ENCODE measurements at places on chromosomes 1 and 21.

DNA sequence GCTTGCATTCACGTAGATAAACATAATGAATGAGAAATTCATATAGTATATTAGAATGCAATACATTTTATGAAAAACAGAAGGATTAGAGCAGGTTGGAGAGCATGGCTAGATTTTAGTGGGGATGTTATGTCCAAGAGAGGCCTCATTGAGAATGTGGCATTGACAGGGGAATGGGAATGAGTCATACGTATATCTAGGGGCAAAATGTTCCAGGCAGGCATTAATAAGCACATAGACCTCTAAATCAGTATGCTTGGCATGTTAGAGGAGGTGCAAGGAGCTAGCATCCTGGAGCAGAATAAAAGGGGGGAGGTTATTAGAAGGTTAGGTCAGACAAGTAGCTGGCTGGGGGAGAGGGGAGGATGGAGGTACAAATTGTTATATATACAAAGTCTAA, 93.0 kb downstream of the USH2A start:
- no peak for DNase-seq

DNA sequence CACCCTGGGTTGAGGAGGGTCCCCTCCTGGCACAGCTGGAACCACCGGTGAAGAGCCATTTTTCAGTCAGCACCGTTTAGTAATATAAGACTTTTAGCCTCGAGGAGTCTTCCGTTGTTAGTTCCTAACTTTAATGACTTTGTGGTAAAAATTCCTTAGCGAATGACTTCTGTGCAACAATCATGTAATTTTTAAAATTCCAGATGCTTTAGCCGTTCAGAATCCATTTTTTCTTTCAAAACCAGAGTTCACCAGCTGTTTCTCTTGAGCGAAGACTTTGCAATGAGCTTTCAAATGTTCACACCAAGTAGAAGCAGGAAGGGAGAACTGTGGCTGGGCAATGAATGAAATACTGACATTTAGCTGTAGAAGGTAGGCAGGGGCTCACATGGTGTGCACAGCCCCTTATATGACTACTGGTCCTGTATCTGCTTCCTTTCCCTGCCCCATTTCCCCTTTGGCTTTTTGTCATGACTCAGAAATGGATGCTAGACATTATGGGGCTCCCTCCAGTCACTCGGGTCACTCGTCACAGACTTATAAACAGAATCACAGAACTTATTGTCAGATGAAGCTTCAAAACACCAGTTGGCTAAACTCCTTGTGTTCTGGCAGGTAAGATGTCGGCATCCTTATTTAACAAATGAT, 4.1 kb downstream of the DISC1 start:
- DNase-seq = no peak

GRCh38 chr1:226428791-226429461, 21.0 kb upstream of the PARP1 start:
- DNase-seq = no peak

DNA sequence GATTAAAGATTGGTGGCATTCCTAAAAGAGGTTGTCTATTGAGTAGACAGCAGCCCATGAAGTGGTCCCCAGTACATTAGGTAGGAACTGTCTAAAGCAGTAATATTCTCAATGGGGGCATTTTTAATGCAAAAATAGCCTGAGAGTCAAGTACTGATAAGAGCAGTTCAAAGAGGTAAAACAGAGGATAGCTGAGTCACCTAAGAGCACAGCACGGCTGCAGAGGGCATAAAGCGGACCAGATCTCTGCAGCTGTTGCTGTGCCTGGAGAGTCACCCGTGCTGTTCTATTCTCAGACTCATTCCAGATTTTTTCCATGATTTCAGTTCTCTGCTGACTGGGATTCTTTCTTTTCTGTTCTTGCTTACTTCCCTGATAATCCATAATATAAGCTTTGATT, 313.2 kb downstream of the OLFM3 start:
- DNase-seq = no peak

DNA sequence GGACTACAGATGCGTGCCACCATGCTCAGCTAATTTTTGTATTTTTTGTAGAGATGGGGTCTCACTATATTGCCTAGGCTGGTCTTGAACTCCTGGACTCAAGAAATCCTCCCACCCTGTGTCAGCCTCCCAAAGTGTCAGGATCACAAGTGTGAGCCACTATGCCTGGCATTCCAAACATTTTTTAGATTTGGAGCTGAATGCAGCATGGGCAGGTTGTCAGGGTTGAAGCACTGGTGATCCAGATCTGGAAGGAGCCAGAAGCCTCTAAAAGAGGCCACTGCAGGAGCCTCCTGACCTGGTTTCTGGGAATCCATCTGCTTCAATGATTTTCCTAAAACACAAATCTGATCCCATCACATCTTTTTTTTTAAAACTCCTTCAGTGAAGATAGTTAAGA, 1.8 kb upstream of the CTPS1 start:
- no peak for DNase-seq

DNA sequence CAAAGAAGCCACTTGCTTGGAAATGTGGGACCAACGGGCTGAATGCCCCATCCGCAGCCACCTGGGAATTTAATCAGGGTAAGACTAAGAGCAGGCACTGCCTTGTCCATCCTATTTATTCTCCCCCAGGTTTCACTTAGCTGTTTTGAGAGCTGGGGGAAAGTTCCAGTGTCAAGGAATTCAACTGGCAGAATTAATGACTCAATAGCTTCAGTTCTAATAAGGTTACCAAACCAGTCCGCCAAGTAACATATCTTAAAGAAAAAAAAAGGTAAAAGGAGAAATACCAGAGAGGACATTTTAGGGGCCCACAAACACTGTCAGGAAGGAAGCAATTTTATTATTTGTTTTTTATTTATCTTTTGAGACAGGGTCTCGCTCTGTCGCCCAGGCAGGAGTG, 157.6 kb upstream of the SOD1 start:
- DNase-seq = no peak

GRCh38 chr1:198238121-198238520, 81.3 kb downstream of the NEK7 start:
- no peak for DNase-seq

DNA sequence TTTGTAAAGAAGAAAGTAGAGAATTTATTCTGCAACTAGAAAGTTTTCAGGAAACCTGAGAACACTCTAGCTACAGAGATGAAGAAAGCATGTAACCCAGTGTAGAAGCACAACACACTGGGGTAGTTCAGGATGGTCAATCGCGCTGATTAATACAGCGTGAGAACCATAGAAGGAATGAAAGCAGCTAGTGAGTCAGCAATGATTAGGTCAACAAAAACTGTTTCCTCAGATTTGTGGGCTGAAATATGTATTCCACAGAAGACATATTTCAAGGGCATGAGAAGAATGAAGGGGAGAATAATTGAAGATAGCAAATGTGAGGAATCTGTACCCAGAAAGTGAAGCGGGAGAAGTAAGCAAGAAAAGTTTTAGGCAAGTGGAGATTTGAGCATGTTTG, 97.8 kb upstream of the ADGRL2 start:
- DNase-seq = no peak

GRCh38 chr1:87190402-87190801, 138.3 kb upstream of the LMO4 start:
- DNase-seq = no peak

DNA sequence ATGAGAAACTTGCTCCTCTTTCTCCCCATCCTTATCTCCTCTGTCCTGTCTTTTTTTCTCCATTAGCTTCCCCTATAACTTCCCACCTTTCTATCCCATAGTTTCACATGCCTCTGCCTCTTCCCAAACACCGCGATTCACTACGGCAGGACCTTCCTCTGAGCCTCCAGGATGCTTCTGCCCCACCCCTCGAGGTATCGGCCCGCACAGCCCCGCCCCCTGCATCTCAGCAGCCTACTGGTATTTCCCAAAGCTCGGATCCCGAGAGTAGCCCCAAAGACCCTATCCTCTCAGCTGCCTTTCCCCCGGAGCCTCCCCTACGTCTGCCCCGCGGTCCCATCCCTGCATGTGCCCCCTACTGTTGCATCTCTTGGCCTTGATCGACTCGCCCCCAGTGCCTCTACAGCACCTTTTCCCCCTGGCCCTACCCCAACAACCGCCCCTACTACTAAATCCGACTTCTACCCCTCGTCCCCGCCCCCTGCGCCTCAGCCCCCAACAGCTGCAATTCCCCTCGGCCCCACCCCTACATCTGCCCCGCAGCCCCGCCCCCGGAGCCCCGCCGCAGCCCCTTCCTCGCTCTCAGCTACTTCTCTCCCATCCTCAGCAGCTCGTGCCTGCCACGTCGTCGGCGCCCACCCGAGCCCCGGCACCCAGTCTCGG, 512 bp downstream of the PIAS3 start:
- DNase-seq = no peak

DNA sequence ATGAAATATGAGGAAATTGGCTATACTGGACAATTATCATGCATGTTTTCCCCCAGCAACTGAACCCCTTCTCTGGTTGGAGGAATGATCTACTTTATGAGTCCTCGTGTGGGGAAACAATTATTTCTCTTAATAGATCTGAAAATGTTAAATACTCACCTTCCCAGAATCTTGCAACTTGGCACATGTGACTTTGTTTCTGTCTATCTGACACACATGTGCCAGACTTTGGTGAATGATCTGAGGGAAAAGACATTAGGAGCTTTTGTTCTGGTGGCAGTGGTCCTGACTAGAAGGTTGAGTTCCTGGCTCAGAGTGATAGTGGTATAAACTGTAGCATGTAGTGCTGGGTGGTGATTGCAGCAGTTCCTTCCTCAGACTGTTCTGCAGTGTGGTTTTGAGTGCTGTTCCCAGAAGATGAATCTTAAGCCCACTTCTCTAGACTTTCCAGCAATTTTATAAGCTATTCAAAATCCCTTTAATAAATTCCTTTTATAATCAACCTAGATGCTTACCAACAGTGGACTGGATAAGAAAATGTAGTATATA, 59.3 kb upstream of the B3GALNT2 start:
- DNase-seq = no peak

GRCh38 chr1:66695116-66695515, 57.1 kb upstream of the DYNLT5 start:
- no peak for DNase-seq

- no peak for DNase-seq
These were observed 25.3 kb upstream of the ITLN1 start for GRCh38 chr1:160910170-160910750.
